Substantia nigra (tissue), 51 donors: ENCODE measurements at places on chromosomes 12 and 14.
A peak's percentile ranks its signal among the peaks of the same experiment; 100 is the strongest.

DNA sequence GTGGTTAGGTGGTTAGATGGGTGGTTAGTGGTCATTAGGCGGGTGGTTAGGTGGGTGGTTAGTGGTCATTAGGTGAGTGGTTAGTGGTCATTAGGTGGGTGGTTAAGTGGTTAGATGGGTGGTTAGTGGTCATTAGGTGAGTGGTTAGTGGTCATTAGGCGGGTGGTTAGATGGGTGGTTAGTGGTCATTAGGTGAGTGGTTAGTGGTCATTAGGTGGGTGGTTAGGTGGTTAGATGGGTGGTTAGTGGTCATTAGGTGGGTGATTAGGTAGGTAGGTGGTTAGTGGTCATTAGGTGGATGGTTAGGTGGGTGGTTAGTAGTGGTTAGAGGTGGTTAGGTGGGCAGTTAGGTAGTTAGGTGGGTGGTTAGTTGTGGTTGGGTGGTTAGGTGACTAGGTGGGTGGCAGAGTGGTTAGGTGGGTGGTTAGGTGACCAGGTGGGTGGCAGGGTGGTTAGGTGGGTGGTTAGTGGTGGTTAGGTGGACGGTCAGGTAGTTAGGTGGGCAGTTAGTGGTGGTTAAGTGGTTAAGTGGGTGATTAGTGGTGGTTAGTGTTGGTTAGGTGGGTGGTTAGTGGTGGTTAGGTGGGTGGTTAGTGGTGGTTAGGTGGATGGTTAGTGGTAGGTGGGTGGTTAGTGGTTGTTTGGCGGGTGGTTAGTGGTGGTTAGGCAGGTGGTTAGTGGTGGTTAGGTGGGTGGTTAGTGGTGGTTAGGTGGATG, 8.0 kb upstream of the TMEM119 start:
- DNase-seq = no peak

DNA sequence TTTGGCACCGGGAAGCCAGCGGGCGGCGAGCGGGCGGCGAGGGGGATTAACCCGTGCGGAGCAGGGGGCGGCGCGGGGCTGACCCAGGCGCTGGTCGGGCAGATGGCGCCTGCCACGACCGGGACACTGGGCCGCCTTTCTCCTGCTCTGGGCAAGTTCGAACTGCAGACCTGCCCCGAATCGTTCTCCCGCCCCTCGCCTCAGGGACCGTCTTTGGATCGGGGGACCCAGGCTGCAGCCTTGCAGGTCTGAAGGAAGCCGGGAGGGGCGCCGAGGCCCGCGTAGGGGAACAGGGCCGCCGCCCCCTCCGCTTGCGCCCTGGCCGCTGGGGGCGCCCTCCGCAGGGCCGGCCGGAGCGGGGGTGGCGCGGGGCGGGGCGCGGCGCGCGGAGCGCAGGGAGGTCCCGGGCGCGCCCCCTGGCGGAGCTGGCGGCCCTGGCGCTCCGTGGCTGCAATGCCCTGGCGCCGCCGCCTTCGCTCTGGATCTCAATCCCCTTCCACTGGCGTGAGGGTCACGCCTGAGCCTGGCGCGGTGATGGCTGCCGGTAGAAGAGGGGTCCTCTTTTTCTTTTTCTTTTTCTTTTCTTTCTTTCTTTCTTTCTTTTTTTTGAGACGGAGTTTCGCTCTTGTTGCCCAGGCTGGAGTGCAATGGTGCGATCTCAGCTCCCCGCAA, 449 bp upstream of the LTBP2 start:
- DNase-seq = peak; percentile 27

GRCh38 chr14:87896393-87897380, 96.3 kb downstream of the GALC start:
- DNase-seq = no peak

GRCh38 chr14:34496679-34497513, 34.9 kb upstream of the SPTSSA start:
- peak; percentile 65 for DNase-seq

DNA sequence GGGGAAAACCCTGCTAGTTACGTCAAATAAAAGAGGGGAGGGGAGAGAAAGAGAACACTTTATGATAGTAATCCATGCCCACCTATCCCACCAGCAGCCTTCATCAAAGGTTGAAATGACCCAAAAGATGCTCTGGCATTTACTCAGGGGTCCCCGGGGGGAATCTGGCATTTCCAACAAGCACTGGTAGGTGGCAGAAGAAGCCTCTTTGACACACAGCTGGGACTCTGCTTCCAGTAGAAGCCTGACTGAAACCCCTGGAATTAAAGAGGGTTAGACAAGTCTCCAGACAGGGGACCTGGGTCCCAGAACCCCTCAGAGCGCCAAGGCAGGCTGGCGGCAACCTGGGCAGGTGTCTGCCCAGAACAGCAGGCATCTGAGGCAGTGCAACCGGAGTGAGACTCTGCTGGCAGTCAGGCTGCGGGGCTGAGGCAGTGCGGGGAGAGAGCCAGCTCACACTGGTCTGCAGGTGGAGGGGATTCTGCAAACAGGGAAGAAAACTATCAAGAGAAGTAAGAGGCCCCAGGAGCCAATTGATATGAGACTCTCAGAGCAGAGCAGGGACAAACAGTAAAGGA, 85.0 kb upstream of the CAPRIN2 start:
- no peak for DNase-seq

GRCh38 chr12:45408729-45409114, 192.8 kb downstream of the ANO6 start:
- no peak for DNase-seq

- no peak for DNase-seq
Observed at GRCh38 chr12:79690142-79690637, 574 bp downstream of the PAWR start.

- DNase-seq = no peak
Observed at GRCh38 chr12:75774261-75775052, 257.1 kb downstream of the PHLDA1 start.

GRCh38 chr12:87152841-87153528, 876.2 kb downstream of the C12orf50 start:
- no peak for DNase-seq

GRCh38 chr14:71549421-71550050, 382.7 kb upstream of the RGS6 start:
- DNase-seq = no peak

GRCh38 chr12:58656254-58657009, 263.9 kb downstream of the LRIG3 start:
- DNase-seq = no peak

- no peak for DNase-seq
Observed at GRCh38 chr14:96285667-96286066, 29.7 kb downstream of the BDKRB1 start.

DNA sequence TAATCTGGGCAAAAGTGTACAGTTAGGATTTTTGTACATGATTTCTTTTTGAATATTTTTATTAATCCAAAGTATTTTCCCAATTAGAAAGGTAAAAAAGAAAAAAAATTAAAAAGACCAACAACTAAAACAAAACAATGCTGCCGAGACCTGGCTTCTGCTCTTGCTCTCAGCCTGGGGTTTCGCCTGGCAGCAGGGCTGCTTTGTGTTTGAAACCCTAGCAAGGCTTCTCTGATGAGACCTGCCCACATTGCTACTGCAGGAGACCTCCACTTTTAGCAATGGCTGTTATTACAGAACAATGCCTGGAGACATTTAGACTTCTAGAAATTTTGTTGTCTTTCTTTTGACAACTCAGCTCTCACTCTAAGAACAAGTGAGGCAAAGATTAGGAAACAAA, 1153.0 kb upstream of the TMEM132C start:
- no peak for DNase-seq

GRCh38 chr12:13976880-13977279, 4.5 kb downstream of the GRIN2B start:
- no peak for DNase-seq

DNA sequence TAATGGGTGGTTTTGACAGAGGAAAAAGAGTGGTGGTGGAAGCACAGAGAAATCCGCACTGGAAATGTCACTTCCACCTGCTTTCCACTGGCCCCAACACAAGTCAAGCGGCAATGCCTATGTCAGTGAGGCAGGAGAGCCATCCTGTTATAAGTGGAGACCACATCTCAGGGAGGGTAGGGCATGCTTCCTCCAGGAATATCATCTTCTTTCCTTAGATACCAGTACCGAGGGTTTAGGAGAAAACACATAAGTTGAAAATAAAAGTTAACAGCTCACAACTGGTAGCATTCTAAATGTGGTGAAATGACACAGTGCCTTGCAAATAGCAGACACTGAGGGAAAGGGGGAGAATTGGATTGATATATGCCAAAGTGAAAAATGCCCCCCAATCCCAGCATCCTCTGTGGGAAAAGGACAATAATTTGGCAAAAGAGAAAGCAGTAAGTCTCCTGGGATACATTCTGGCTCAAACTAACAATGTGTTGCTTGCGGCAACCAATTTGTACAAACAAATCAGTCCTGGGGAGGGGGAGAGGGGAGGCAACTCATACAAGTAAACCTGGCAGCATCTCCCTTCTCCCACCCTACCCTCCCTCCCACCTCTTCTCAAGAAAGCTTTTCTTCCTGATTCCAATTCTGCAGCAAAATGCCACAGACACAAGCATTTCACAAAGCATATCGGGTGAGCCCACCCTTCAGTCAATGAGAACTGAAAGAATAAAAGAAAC, 57.1 kb downstream of the STON2 start:
- DNase-seq = no peak

- no peak for DNase-seq
Observed at GRCh38 chr14:50225067-50225973, 6.1 kb downstream of the SOS2 start.
